Left renal pelvis (tissue), 4 donors: ENCODE measurements at places on chromosomes 16 and 17.

GRCh38 chr17:62937606-62938005 lies 28.4 kb upstream of the TANC2 start:
- DNase-seq = no peak

DNA sequence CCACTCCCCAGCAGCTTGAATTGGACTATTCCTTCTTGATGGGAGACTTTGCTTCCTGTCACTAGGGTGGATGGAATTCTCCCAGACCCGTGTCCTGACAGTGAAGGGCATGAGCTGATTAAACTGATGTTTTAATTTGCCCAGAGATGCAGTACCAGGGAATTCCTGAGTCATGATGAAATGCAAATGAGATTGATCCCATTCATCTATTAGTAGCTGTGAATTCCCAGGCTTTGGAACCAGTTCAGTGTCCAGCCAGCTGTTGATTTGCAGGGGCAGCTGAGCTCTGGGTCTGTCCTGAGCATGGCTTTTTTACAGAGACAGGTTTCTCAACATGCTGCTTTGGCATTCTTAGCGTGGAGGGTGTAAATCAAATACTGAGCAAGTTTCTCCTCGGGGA lies 157.9 kb downstream of the PITPNC1 start:
- no peak for DNase-seq

- DNase-seq = no peak
Observed at GRCh38 chr17:75566416-75566815, 21.2 kb upstream of the MYO15B start.

DNA sequence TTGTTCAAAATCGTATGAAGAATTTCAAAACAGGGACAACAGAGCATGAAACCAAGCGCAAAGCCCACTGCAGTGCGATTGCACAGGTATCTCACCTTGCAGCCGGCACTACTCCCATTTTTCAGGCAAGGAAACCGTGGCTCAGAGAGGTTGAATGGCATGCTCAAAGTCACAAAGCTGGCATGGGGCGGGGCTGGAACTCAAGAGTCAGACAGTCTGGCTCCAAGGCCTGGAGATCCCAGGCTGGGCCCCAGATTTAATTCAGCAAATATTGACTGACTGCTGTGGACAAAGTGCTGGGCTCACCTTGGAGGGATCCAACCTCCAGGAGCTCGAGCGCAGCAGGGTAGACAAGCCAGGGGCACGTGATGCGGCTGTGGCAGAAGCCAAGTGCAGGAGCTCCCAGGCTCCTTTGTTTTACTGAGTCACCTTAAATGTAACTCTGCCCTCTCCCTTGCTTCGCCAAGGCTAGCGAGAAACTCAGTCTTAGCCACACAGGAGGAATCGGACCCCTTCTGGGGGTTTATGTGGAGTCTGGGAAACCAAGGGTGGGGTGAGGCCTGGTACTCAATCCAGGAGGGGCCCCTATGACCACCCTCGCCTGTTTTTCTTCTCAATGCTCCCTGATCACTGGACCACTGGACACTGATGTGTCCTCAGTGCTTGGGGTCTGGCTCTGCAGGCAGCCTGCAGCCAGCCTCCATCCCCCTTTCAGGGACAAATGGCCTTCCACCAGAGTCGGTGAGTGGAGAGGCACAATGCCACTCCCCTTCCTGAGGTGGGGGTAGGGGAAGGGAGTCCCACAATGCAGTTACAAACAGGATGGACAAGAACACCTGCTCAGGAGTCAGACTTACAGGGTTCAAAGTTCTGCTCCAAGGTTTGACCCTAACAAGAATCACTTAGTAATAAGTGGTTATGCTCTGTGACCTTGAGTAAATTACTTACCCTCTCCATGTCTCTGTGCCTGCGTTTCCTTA lies 3.9 kb upstream of the SPATA20 start:
- no peak for DNase-seq

DNA sequence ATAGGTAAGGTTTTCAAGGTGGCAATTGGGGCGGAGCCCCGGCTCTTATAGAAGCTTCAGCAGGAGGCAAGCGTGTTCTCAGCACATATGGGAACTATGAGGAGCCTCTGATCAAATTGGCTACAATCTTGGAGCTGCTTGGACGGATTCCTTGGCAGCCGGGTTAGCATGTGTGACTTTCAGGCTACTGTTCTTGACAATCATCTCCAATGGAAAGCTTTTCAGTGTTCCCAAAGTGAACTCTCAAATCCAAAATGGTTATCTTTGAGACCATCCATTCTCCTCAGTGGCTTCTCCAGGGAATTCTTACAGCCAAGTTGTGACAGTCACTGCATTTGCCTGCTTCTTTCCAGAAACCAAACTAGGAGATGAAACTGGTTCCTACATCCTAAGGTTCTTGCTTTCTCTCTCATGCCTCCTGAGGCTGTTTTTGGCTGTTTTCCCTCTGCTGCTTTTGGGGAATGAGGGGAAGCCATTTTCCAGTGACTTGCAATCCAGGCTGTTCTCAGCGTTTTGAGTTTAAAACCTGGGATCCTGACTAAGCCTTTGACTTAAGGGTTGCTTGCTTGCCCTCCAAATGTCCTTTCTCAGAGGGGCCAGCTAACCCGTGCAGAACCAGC lies 10.9 kb downstream of the HAS3 start:
- no peak for DNase-seq

DNA sequence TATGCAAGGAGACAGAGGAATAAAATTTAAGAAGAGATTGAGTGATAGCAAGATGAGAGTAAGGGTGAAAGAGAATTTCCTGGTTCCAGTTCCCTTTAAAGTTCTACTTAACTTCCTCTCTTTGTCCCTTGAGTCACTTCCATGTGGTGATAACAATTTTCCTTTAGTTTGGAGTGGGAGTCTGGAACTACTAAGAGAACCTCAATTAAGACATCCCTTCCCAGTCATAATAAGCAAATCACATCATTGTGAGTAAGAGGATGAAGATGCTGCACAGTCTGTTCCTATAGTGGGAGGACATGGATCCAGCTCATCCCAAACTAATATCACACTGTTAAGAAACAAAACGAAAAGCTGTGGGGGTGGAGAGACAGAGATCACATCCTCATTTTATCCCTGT lies 24.4 kb downstream of the TBX21 start:
- DNase-seq = no peak
